Left lung (tissue), 14 donors: ENCODE measurements at places on chromosomes 12 and 14.

DNA sequence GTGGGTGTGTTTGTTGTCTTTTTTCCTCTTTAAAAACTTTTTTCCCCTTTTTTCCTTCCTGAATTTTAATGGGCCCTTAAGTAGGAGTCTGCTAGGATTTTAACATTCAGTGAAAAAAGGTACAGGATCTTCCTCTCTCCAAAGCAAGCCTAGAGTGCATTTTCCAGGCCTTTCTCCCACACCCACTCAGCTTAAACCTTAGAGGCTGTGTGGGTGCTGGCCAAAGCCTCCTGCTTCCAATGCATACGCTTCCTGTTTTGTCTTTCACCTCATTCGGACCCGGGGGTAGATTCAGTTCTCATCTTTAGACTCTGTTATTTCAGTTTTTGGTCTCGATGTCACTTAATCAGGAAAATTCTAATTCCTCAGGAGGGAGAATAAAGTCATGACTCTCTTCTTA, 51.2 kb downstream of the TMEM30B start:
- no peaks in the 10 kb centered on the region for H3K36me3 ChIP-seq
- no peak overlapping the region for H3K4me3 ChIP-seq
- no peak overlapping the region for H3K27ac ChIP-seq
- DNase-seq: no peak

DNA sequence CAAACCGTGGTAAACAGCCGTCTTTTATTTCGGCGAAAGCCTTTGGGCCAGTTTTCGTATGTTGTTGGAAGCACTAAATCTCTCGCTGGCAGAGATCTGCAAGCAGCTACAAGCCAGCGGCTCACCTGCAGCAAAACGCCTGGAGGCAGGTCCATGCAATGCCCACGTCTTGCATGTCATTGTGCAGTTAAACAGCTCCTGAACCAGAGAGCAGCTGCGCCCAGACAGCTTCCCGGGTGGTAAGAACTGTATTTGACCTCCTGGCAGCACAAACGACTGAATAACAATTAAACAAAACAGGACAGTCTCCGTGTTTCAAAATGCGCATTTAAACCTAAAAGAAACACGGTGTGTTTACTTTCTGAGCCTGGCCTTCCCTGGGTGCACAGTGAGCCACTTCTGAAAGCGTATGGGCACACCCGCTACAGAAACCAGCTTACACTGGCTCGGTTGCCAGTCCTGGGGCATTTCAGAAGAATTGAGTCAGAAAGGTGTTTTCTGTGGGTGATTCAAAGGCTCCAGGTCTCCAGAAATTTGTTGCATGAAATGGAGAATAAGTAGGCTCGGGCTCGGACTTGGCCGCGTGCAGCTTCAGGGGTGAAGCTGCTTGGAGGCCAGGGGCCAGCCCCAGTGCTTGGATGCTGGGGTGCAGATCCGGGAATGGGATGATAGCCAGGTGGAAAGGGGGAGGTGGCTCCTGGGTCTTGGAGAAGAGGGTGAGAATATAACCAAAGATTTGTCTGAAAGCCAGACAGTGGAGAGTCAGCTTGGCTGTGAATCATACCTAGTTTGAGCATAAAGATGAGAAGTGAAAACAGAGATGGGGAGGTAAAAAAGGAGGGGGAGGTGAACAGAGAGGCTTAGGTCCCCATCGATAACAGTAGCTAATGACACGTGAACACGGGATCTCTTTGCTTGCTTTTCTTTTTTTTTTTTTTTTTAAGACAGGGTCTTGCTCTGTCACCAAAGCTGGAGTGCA, 24.9 kb upstream of the FZD10 start:
- no peak overlapping the region for H3K4me3 ChIP-seq
- H3K4me1 ChIP-seq: no peaks in the 10 kb centered on the region
- H3K27ac ChIP-seq: no peak overlapping the region
- no peaks in the 10 kb centered on the region for H3K36me3 ChIP-seq
- no peak for DNase-seq
- H3K27me3 ChIP-seq: no peaks in the 10 kb centered on the region

DNA sequence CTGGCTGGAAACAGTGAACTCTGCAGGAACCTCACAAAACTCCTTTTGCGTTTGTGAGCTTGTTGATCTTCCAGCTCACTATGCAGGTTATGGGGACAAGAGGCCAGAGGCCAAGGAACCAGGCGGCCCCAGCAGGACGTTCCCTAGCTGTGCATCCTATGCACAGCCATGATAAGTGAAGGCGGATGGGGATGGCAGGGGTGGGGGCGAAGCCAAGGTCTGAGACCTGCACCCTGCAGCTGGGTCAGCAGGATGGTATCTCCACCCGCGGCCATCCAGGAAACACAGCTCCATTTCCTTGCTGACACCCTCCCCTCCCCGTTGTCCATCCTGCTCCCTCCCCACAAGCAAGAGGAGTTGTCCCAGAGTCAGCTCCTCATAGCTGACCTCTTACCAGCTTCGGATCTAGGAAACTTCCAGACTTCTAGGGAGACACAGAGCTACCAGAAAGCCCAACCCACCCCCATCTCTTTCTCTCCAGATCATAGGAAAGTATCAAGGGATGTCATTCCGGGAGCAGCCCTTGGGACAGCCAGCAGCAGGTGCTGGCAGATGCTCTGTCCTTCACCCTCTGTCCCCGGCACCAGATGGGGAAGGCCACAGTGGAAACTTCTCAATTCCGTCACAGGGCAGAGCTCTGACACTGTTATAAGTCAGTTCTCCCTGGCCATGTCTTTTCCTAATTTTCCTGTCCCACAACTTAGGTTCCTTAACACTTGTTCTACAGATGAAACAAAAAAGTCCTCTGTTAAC, 9.4 kb downstream of the ZBTB39 start:
- no peak overlapping the region for H3K4me3 ChIP-seq
- H3K27ac ChIP-seq: no peak overlapping the region
- H3K36me3 ChIP-seq: peaks cover 19% of the 10 kb centered on the region

GRCh38 chr14:88029500-88029899, 24.6 kb downstream of the GPR65 start:
- no peak overlapping the region for H3K27ac ChIP-seq
- H3K4me1 ChIP-seq: no peaks in the 10 kb centered on the region
- H3K36me3 ChIP-seq: no peaks in the 10 kb centered on the region

DNA sequence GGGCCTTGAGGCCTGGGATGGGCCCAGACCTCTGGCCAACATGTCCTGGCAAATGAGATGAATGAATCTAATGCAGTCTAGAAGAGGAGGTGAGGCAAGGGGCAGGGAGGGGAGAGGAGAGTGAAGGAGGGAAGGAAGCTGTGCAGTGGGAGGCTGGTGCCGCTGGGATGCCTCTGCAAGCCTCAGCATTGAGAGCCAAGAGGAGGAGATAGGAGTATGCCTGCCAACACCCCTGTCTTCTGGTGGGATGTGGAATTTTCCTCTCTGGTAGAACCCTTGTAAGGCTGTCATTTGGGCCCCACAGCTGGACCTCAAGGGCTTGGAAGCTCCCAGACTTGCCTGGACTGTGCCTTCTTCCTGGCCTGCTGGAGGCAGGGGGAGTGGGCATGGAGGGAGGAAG, 21.9 kb downstream of the KRT80 start:
- H3K36me3 ChIP-seq: no peaks in the 10 kb centered on the region
- no peak for DNase-seq
- no peaks in the 10 kb centered on the region for H3K4me1 ChIP-seq
- no peaks in the 10 kb centered on the region for H3K27me3 ChIP-seq

- H3K36me3 ChIP-seq: no peaks in the 10 kb centered on the region
- no peak for DNase-seq
- peak overlapping the region; percentile 61 for H3K27ac ChIP-seq
- no peaks in the 10 kb centered on the region for H3K27me3 ChIP-seq
- H3K4me3 ChIP-seq: no peak overlapping the region
Observed at GRCh38 chr12:93183940-93184671, 193.6 kb upstream of the NUDT4 start.

- H3K4me3 ChIP-seq: no peak overlapping the region
- no peak for DNase-seq
- H3K36me3 ChIP-seq: no peaks in the 10 kb centered on the region
- no peaks in the 10 kb centered on the region for H3K27me3 ChIP-seq
Observed at GRCh38 chr12:7154901-7155470, 24.8 kb downstream of the CLSTN3 start.

DNA sequence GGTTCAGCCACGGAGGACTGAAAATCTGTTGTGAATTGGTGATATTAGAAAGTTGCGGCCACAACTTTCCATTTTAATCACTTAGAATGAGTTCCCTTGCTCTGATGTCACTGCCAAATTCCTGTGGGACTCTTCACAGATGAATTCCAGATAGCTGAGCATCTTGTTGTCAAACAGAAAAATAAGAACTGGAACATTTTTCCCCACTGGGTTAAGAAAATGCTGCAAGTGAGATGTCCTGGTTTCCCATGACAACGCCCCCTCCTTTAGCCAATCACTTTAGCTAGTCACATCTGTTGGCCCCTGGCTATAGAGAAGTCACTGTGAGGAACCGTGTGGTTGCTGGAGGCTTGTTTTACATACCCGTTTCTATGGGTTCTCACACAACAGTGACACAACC, 135.9 kb downstream of the KTN1 start:
- no peaks in the 10 kb centered on the region for H3K36me3 ChIP-seq
- DNase-seq: no peak
- no peak overlapping the region for H3K4me3 ChIP-seq
- no peak overlapping the region for H3K27ac ChIP-seq

- no peak for DNase-seq
- no peak overlapping the region for H3K4me3 ChIP-seq
- H3K36me3 ChIP-seq: no peaks in the 10 kb centered on the region
Observed at GRCh38 chr14:32443890-32444661, 115.0 kb downstream of the AKAP6 start.

GRCh38 chr14:92519246-92520101, 5.9 kb downstream of the RIN3 start:
- DNase-seq: no peak
- peaks cover 81% of the 10 kb centered on the region for H3K4me1 ChIP-seq
- H3K36me3 ChIP-seq: no peaks in the 10 kb centered on the region
- H3K27ac ChIP-seq: peak overlapping the region; percentile 80

GRCh38 chr14:104505085-104506074, 74.2 kb upstream of the C14orf180 start:
- no peaks in the 10 kb centered on the region for H3K4me1 ChIP-seq
- no peak overlapping the region for H3K4me3 ChIP-seq
- H3K27me3 ChIP-seq: no peaks in the 10 kb centered on the region
- H3K36me3 ChIP-seq: no peaks in the 10 kb centered on the region
- DNase-seq: no peak
- no peak overlapping the region for H3K27ac ChIP-seq

GRCh38 chr14:20400965-20401593, 12.2 kb downstream of the TEP1 start:
- H3K27ac ChIP-seq: no peak overlapping the region

GRCh38 chr12:26713885-26714383, 119.1 kb downstream of the ITPR2 start:
- no peaks in the 10 kb centered on the region for H3K27me3 ChIP-seq
- H3K27ac ChIP-seq: no peak overlapping the region
- H3K4me3 ChIP-seq: no peak overlapping the region
- H3K36me3 ChIP-seq: no peaks in the 10 kb centered on the region
- H3K4me1 ChIP-seq: peaks cover 4% of the 10 kb centered on the region

DNA sequence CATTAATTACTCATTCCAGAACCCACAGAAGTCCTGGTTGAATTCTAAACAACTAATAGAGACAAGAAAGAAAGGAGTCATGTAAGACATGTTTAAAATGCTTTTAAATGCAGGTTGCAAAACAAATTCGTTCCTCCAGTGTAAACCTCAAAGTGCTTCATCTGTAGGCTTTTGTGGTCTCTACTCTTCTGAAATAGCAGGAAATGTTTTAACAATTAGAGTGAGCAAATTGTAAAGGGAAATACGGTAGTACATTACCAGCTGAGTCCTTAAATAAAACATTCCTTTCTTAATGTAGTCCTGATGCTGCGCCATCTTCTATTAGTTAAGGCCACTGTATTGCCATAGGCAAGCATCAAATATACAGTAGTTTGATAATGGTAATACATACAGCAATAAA, 1934.2 kb upstream of the SEL1L start:
- H3K4me1 ChIP-seq: no peaks in the 10 kb centered on the region
- H3K27ac ChIP-seq: no peak overlapping the region
- no peak overlapping the region for H3K4me3 ChIP-seq
- DNase-seq: no peak

DNA sequence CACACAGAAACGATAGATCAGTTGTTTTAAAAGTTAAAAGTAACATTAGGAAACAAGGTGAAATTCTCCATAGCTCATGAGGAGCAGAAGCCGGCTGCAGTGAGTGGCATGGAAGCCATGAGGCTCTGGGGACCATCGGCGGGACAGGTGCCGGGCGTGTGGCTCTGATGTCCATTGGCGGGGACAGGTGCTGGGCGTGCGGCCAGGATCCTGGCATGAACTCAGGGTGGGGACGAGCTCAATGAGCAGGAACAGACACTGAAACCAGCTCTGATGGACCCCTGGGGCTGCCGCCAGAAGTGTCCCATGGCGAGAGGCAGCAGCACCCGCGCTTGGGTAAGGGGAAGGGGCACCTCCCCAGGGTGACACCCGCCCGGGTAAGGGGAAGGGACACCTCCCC, 75.1 kb downstream of the NOC4L start:
- no peak overlapping the region for H3K27ac ChIP-seq
- H3K36me3 ChIP-seq: no peaks in the 10 kb centered on the region
- H3K4me3 ChIP-seq: no peak overlapping the region
- peaks cover 64% of the 10 kb centered on the region for H3K27me3 ChIP-seq
- no peak for DNase-seq
